NCI-H2081 (cell line): ENCODE measurements at places on chromosomes 5 and 9.

- DNase-seq: peak; percentile 24
Observed at GRCh38 chr9:114830546-114830945, 24.7 kb upstream of the TNFSF15 start.

DNA sequence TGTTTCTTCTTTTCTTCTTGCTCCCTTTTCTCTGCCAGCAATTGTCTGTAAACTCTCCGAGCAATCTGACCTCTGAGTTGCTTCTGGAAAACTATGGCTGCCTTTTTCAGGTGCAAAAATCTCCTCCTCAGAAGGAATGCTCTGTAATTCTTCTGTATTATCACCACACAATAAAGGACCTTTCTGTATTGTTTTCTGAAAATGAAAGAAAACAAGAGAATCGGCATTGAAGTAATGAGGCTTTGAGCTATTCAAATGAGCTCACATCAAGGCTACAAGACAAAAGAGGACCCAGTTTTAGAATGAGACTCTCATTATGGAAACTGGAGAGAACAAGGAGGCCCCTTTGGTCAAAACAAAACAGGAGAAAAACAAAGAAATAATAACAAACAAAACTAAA lies 86.2 kb upstream of the RETREG1 start:
- DNase-seq: no peak

GRCh38 chr5:93724791-93725190 lies 16.6 kb downstream of the POU5F2 start:
- DNase-seq: no peak

- no peak for DNase-seq
Observed at GRCh38 chr5:9951865-9952516, 297.7 kb downstream of the ATPSCKMT start.

DNA sequence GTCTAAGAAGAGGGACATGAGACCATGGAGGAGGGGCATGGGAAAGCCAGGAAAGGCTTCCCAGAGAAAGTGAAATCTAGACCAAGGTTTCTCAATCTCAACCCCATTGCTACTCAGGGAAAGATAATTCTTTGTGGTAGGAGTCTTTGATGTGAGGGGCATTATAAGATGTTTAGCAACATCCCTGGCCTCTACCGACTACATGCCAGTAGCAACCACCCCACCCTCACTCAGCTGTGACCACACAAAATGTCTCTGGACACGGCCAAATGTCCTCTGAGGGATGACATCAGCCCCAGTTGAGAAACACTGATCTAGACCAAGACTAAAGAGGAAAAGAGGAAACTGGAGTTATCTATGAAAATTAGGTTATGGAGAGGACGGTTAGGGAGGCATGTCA lies 298.5 kb upstream of the KIF2A start:
- DNase-seq: no peak

DNA sequence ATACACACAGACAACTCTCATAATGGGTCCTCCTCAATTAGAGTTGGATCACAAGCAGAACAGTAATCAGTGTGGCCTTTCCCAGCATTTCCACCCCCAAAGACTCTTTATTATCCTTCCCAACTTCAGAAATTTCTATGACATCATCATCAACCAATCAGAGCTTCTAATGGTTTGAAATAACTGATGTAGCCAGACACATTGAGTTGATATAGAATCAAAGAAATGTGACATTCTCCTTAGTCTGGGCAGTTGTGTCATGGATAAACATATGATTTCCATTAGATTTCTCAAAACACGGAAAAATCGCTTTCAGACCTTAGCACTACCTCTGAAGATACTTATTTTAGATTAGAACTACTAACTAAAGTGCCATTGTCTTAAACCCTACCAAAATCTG lies 75.7 kb upstream of the NFIB start:
- DNase-seq: no peak

DNA sequence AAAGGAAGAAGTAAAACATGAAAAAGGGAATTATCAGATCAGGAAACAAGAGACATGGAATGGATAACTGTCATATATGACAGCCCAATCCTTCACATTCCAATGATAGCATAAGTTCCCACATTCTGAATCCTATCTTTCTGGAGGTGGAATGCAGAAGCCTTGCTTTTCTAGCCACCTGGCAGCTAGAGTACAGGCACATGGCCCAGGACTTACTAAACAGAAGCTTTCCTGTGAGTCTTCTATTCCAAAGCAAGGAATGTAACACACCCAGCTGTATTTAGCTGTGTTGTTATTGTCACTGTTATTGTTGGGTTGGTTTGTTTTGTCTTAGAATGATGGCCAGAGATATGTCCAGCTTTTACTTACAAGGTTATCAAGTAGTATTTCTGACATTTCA lies 780.5 kb upstream of the ZNF608 start:
- DNase-seq: no peak

GRCh38 chr5:1111727-1112289 lies at the start of gene SLC12A7:
Gene SLC12A7, minus strand, starts transcription at chr5:1112063. Its CDS starts 72 bp downstream, at chr5:1111991.
- peak; percentile 55 for DNase-seq

- peak; percentile 81 for DNase-seq
Observed at GRCh38 chr5:105688227-105688792, 1982.4 kb downstream of the EFNA5 start.

DNA sequence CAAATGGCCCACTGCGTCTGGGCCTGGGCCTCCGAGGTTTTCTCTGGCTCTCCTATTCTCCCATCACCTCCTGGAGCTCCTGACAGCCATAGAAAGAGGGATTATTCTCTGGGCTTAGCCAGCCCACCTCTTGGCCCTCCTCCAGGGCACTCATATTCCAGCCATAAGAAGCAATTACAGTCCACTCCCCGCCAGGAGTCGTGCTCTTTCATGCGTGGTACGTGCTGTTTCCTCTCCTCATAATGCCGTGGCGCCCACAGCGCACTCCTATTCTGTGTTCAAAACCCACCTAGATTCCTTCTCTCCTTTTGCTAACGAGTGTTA lies 240.8 kb upstream of the ZNF462 start:
- peak; percentile 82 for DNase-seq

DNA sequence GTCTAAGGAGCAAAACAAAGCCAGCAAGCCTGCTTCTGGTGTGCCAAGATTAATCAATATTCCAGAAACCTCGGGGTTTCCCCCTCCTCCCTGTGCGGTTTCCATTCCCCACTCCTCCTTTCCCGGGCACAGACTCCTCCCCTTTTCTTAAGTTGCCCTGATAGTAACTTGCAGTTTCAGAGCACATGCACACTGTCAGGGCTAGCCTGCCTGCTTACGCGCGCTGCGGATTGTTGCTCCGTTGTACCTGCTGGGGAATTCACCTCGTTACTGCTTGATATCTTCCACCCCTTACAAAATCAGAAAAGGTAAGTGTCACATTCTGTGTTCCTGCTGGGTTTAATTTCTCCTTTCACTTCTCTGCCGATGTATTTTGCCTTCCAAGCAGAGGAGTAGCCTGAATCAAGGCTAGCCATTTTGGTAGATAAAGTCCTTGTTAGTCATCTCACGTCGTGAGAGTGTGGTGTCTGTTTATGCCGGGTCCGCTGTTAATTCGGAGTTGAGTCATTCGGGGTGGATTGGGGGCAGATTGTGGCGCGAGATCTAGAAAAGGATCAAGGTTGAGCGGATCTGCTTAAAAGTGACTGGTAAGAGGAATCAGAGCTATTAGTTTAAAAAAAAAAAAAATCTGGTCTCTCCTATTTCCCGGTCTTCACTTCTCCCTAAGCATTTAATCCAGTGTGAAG lies at the start of gene SLC1A3:
SLC1A3 (plus strand) TSS at position 179 of the 686 bp plus-strand sequence. CDS start 1,818 bp downstream, outside the sequence.
- no peak for DNase-seq
